Stimulated activated CD8-positive, alpha-beta memory T cell treated with anti-CD3 and anti-CD28 coated beads, Interleukin-7, amount 100 ng/mL, for 4 hours (primary cell): ENCODE measurements at places on chromosomes 13 and 19.

DNA sequence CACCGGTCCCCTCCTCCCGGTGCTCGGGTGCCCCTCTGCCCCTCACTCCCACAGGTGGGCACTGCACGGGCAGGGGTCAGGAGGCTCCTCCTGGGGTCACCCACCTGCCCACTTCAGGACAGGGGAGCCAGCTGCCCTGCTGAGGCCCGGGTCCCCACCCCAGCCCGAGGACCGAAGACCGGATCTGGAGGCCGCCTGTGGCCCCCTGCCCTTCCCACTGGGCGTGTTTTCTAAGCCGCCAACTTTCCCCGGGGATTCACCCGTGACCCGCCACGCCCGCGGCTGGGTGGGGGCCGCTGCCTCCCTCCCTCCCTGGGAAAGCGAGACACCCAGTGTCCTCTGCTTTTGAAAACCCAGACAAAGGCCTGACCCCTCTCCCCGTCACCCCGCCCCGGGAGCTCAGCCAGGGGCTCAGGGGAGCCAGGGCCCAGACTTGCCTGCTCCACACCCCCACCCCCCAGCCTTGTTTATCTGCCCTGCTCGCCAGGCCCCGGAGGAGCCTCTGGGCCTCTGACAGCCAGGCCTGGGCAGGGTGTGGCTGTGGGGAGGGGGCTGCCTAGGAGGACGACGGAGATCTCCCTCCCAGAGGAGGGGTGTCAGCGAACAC is 1.3 kb downstream of the PALM start:
- DNase-seq = no peak

DNA sequence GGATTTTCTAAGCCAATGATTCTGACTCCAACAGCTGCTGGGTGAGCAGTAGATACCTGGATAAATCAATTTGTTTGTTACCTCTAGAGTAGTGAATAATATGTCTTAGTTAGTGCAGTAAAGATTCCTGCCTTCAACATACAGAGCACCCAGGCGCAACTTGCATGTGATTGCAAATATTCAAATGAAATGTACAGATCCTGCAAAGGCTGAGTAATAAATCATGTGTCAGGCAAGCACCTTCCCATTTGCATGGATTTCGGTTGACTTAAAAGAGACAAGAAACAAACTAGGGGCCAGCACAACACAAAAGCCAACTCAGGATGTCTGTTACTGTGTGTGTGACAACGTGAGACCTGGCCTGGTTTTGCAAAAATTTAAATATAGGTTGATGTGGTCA is 79.7 kb downstream of the TNFSF11 start:
- DNase-seq = no peak

DNA sequence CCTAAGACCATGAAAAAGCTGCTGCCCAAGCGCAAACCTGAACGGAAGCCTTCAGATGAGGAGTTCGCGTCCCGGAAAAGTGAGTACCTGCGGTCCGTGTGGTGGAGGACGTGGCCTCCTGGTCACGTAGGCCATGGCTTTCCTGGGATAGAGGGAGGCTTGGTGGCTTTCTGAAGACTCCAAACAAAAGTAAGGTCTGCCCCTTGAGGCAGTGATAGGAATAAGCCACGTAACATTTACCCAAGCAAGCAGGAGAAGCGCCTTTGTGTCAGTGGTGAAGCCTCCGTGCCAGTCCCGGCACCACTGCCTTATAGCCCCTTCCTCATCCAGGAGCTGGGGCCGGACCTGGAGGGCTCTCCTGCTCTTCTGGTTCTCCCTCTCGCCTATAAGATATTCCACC is 34.3 kb upstream of the TEX29 start:
- DNase-seq = no peak

DNA sequence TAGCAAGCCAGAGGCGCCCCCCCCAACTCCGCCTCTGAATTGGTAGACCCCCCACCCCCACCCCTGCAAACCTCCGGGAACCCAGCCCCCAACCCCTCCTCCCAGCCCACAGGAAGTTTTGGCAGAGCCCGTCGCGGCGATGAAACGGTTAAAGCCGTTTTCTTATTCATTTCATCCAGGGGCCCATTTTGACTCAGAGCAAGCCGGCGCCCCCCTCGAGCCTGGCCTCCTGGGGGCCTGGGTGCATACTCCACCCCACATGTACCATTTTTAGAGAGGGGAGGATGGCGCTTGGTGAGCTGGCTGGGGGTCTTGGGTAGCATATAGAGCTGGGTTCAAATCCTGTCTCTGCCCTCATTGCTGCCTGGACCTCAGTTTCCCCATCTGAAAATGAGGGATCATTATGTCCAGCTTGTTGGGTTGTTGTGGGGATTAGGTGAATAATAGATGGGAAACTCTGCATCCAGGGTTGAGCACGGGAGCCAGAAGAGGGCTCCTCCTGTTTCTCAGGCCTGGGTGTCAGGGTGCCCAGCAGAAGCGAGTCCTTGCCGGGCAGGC is 7.9 kb upstream of the JUNB start:
- no peak for DNase-seq

DNA sequence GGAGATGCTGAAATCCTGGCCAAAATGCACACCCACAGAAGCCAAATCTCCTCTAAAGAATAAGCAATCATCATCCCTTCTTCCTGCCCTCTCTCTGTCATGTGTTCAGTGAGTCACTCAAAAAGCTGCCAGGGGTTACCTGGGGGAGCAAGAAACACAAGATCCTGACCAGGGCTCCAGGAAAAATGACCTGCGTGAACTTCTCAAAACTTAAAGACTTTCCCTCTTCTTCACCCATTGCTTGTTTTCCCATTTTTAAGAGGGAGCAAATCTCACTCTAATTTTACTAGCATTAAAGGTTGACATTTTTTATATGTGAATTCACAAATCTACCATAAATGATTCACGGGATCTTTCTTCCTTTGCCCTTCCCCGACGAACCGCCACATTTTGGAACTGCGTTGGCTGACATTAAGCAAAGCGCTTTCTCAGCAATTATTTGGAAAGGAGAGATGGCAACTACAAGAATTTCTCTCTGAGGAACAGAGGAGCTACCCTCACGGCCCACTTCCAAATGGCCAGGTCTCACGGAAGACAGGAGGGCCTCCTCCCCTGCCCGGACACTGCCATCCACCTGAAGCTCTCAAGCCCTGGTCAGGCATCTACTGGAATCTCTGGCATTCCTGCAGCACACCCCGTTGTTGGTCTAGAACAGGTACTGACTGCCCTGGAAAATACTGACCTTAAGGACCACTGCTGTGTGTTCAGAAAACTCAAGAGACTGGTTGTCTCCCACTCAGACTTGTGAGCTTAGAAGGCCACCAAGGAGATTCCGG is 14.2 kb downstream of the TSHZ3 start:
- DNase-seq = no peak

GRCh38 chr13:47774671-47774994 is 226.4 kb downstream of the SUCLA2 start:
- no peak for DNase-seq

GRCh38 chr19:40724855-40725254 is 7.9 kb downstream of the ITPKC start:
- DNase-seq = no peak
